ENCODE measurements at places on chromosomes 1 and 21. TPM values are rescaled to one million over a fixed set of nuclear protein-coding genes. Genes with fewer than 3 reads are reported as not detected.

DNA sequence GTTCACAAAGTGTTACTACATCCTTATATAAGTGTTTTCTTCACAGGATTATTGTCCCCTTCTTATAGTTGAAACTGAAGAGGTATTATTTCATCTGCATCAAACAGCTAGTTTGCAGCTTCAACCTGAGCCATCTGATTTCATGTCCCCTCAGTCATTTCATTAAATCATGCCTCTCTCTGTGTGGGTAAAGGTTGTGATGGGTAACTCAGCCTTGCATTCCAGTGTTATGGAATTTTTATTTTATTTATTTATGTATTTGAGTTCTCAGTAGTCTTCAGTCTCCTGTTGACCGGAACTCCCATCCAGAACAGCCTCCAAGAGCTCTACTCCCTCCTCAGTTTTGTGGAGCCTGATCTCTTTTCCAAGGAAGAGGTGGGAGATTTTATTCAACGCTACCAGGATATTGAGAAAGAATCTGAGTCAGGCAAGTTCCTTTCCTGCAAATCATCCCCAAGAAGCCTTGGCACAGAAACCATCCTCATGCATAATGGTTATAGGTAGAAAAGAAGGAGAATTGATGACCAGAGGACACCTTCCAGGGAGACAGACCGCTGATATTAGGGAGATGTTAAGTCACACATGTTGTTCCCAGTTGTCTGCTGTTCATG lies 21.8 kb downstream of the CHD1L start:
- no peak for DNase-seq

DNA sequence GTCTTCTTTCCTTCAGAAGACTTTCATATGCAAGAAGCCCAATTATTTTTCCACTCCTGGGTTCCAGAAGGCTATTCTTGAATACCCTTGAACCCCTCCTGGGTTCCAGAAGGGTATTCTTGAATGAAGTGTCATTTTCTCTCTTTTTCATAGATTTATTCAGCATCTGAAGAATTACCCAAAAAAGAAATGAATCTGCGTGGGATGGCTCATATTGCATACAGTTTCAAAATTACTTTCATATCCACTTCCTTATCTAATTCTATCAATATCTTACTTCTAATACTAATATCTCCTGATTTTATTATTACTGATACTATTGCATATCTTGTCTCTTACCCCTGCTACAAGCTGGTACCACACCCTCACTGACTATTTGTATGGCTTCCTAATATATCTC lies 22.6 kb upstream of the RABGAP1L start:
- DNase-seq: no peak

GRCh38 chr1:168273575-168273974 lies 7.1 kb upstream of the TBX19 start:
- no peak for DNase-seq

DNA sequence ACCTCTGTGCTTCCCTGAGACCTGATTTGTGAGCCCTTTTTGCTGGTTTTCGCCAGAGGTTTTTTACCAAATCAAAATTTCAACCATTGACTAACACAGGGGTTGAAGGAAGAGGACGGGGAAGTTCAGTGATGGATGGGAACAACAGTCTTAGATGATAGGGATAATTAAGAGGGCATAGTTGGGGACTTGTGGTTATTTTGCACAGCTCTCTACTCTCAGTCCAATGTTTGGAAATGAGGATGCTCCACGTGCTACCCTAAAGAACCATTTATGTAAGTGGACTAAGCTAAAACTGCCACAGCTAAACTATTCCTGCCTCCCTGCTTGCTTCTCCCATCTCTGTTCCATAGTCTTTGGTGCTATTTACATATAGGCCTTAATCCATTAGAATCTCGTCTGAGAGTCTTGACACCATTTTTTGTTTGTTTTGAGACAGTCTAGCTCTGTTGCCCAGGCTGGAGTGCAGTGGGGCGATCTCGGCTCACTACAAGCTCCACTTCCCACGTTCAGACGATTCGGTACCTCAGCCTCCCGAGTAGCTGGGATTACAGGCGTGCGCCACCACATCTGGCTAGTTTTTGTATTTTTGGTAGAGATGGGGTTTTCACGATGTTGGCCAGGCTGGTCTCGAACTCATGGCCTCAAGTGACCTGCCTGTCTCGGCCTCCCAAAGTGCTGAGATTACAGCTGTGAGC lies 684 bp upstream of the MCL1 start:
- no peak for DNase-seq

- peak; percentile 85 for DNase-seq
These were observed 5.2 kb downstream of the H6PD start for GRCh38 chr1:9239622-9240401.

GRCh38 chr21:42336054-42336453 lies 14.7 kb downstream of the TFF2 start:
- DNase-seq: no peak

DNA sequence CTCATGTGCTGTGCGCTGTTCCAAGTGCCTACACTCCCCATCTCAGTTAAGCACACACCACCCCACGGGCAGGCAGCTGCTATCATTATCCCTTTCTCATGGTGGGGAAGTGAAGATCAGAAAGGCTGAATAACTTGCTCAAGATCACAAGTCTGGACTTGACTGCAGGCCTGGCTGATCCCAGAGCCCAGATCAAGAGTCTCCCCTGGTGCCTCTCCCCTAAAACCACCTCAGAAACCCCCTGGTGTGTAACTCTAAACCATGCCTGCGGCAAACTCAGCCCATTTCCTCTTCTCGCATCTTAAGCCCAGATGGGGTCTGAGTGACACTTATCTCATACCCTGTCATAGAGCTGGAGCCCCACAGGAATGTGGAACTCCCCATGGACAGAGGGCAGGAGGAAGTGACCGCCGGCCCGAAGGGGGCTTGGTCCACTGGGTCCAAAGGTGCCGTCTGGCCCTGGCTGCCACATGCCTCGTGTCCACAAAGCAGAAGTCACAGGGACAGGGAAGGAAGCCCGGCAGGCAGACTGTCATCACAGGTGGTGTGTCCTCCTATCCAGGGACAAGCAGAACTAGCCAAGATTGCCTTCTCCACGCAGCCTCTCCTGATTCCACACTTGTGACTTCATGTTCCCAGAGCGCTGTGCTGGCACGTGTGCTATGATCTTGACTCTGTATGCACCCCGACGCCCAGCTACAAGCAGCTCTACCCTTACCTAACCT lies 92.1 kb downstream of the SYF2 start:
- DNase-seq: no peak

DNA sequence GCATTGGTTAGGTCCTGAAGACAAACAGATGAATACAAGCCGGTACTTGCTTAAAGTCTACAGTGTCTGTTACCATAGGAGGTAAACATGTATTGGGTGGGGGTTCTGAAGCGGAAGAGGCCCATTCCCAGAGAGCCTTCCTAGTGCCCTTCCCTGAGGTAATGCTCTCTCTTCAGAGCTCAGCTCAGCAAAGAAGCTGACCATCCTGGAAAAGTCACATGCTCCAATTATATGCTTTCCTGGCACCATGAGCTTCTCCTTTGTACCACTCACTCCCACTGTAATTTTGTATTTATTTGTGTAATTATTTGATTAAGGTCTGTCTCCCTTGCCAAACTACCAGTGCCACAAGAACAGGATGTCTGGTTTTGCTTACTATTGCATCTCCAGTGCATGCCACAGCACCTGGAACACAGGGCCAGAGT lies 42.0 kb downstream of the RAB3B start:
- no peak for DNase-seq

DNA sequence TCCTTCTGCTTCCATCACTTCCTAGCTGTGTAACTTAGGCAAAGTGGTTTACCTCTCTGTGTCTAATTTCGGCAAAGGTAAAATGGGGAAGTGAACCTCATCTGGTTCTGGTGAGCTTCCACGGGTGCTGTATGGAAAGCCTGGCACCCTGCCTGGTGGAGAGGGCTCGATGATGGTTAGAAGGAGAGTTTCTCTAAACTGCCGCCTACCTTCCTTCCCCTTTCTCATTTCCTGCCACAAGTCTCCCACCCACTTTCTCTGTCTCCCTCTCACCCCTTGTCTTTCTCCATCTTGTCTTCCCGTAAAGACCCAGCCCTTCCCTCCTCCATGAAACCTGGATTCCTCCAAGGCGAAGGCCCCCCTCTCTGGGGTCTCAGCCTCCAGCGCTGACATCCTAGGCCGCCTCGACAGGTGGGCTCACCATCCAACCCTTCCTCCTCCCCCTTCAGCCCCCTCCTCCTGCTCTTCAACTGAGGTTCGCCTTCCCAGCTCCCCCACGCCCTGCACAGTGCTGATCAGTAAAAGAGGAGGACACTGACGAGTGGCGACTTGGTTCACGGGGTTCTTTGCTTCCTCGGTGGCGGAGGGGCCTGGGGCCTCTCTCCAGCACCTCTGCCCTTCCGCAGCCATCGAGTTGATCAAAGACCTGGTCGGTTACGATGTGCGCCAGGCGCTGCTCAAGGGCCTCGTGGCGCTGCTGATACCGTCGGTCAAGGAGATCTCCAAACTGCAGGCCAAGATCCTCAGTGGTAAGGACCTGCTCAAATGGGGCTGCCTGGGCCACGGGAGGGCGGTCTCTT lies 7.3 kb downstream of the RNU5D-1 start:
- DNase-seq: no peak

DNA sequence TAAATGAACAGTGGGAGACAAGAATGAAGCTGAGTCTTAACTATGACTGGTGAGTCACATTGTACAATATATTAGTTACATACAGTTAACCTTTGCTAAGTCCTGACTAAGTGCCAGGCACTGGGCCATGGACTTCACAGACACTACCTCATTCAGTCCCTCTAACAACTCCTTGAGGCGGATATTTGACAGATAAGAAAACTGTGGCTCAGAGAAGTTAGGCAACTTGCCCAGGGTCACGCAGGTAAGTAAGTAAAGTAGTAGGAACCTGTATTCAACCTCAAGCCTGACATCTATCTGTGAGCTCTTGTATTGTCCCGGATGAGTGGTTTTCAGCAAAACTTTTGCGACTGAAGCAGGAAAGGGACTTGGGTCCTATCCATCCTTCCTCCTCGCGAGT lies 62.1 kb downstream of the GNG12 start:
- DNase-seq: peak; percentile 66

- DNase-seq: peak; percentile 75
These were observed 5.5 kb upstream of the RGS21 start for GRCh38 chr1:192311281-192311680.

GRCh38 chr21:45821315-45821962 lies 160.1 kb upstream of the COL6A1 start:
- DNase-seq: no peak

The DISC1 gene
- total RNA-seq: 4.1 TPM

The KCNC4 gene
- total RNA-seq: 0.44 TPM

The KCNK1 gene
- under 0.01 TPM for total RNA-seq
